ENCODE measurements at places on chromosomes 3 and 15. TPM values are rescaled to one million over a fixed set of nuclear protein-coding genes. Genes with fewer than 3 reads are reported as not detected.

DNA sequence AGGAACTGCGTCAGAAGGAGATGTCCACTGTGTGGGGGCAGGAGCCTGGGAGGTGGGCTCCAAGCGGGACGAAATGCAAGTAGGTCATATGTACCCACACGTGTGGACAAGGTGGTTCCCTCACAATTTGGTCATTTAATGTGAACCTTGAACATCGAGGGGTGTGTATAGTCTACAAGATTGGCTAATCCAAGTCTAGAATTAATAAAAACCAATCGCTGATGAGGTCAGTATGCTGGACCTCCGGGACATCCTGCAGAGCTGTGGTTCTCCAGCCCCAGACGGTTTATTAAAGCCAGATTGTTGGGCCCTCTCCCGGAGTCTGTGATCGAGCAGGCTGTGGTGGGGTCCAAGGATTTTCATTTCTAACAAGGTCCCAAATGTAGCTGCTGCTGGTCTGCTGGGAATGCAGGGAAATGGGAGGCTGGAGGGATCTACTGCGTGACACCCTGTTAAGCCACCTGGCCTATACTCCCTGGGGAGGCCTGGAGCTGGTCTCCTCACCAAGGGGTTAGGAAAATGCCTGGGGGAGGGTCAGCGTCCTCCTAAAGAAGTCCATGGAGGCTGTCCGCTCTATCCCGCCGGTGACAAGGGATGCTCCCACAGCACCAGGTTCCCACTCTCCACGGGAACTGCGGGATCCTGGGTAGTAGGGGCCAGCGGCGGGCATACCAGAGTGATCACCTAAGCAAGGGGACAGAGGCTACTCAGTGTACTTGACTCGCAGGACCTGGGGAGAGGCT, 25.1 kb downstream of the PCSK6 start:
- no peak for DNase-seq

DNA sequence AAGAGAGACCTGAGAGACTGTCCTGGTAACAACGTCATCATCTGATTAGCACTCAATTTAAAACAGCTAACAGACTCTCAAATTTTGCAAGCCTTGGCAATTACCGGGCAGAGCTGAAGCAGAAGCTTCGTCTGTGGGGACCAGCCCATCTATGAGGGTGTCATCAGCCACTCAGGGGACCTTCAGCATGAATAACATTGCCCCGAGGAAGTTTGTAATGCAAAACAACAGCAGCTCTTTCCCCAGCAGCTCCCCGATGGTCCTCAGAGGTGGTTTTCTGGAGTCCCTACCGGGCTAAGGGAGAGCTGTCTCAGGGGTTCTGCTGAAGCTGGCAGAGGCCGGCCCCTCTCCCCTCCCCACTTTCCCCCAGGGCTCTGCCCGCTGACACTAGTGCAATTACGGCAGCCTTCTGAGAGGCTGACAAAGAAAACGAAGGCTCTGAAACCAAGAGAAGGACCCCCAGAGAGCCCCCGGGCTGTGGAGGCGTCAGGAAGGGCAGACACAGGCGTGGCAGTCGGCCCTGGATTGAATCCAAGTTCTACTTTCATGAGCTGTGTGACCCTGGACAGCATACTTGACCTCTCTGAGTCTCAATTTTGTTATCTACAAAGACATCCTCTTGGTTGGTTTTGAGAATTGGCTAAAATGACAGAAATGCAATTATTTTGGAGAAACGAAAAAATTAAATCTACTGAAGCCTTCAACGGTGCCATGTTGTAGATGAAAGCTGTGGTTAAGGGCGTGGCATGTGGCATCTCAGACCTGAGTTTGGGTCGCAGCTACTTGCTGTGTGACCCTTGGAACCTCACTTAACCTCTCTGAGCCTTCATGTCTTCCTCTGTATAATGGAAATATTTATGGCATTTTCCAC, 102.1 kb upstream of the TLE3 start:
- DNase-seq: no peak

Gene ADGRG7
- not detected for total RNA-seq

GRCh38 chr15:93399121-93399520, 310.1 kb upstream of the RGMA start:
- DNase-seq: no peak

Gene CLEC3B
- not detected for total RNA-seq

DNA sequence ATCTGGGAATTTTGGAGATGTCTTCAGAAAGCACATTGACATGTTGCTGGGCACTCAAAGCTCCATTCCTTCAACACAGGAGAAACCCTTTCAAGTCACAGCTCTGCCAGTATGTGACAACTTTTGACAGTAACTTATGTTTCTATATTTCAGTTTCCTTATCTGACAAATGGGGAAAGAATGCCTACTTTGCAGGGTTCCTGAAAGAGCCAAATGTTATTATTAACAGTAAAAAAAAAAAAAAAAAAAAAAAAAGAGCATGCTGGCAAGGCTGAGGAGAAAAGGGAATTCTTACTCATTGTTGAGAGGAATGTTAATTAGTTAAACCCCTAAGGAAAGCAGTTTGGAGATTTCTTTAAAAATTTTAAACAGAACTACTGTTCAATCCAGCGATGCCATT, 272.5 kb upstream of the TGFBR2 start:
- no peak for DNase-seq

- DNase-seq: no peak
Measured at GRCh38 chr3:49873623-49874022, 3.9 kb upstream of the CAMKV start.

DNA sequence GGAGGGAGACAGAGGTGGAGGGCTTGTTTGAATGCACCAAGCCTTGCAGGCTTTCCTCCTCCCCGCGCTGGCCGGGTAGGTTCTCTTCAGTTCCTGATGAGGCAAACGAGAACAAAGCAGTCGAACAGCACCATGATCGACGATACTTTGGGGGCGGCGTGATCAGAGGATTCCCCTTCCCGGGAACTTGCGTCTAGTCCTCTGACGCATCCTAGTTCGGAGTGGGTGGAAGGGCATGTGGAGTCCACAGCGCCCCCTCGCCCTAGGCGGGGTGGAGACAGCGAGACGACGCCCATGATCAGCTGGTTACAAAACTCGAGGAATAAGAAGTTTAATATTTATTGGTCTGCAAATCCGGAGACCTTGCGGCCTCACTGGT, 452 bp upstream of the SV2B start:
- DNase-seq: no peak

Gene UBA3
- 79.6 TPM for total RNA-seq

Gene KCNMB3
- total RNA-seq: 0.43 TPM

Gene ALG3
- 35.5 TPM for total RNA-seq

- DNase-seq: peak; percentile 77
Measured at GRCh38 chr3:187740421-187741399, 4.6 kb downstream of the BCL6 start.

DNA sequence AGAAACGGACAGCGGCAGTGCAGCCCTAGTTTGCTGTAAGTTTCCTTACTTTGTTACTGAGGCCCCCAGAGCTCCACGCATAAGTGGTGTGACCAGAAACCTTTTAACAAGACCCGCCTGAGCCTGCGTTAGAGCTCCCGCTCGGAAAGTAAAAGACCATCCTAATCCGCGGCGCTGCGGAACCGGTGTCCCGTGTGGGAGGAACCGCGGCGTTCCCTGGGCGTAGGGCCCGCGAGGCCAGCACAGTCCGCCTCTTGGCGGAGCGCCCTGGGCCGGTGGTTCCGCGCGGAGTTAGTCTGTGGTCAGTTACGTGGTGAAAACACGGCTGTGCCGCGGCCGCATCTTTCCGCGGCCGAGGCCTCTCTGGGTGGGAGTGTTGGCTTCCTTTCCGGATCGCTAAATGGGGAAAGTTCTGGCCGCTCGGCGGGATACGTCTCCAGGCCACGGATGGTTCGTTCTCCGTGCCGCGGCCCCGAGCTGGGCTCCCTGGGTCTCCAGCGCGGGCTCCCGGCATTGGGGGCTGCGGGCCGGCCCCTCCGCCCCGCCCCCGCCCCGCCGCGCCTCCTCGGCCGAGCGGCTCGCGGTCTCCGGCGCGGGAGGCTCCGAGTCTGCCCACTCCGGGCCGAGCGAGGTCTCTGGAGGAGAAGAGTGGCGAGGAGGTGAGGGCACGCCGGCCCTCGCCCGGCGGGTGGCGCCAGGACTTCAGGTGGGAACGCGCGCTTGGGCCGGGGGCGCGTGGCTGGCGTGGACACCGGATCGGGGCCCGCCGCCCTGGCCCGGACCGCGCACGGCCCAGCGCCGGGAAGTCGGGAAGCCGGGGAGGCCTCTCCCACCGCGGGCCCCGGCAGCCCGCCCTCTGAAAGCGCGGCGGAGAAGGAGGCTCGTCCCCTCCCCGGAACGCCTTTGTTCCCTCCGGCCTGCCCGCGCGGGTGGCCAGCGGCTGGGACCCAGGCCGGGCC, 754 bp downstream of the B3GNT5 start:
- DNase-seq: peak; percentile 38

GRCh38 chr3:148951599-148952361, 39.6 kb upstream of the GYG1 start:
- no peak for DNase-seq

GRCh38 chr3:153577059-153577736, 415.2 kb downstream of the RAP2B start:
- no peak for DNase-seq

GRCh38 chr15:68504681-68505170, 72.8 kb upstream of the ITGA11 start:
- no peak for DNase-seq

DNA sequence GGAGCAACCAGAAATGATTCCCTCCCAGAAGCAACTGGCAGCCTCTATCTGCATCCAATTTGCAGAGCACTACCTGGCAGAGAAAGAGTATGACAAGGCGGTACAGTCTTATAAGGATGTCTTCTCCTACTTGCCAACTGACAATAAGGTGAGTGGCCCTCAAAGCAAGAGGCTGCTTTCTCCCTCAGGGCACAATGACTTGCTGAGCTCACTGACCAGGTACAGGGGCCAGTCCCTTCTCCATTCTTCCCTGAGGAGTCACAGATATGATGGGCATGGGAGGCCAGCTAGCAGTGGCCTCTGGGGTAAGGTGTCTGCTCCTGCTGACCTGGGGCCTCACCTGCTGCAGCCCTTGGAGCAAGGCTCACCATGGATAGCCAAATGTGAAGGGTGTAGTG, 20.3 kb downstream of the CSRNP1 start:
- no peak for DNase-seq

DNA sequence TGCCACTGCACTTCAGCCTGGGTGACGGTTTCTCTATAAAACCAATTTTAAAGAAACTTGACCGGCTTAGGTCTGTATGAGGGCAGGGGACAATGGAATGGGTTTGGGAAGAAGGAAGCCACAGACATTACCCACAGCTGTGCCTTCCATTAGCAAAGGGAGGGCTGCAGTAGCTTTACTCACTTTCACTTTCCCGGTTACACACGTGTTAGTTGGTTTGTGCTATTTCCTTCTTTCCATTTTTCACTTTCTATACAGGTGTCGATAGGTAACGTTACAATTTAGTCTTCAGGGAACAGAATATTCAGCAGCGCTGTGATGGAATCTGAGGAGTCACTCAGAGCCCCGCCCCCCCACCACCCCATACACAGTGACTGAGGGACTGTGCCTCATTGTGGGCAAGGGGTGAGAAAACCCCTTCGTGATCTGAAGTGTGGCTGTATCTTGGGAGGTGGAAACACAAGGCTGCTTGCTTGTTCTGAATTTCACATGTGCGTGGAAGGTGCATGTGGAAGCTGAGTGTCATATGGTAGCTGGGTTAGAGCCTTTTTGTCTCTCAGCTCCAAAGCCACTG, 44.8 kb upstream of the RPL32 start:
- no peak for DNase-seq

Gene C3orf22
- total RNA-seq: not detected

DNA sequence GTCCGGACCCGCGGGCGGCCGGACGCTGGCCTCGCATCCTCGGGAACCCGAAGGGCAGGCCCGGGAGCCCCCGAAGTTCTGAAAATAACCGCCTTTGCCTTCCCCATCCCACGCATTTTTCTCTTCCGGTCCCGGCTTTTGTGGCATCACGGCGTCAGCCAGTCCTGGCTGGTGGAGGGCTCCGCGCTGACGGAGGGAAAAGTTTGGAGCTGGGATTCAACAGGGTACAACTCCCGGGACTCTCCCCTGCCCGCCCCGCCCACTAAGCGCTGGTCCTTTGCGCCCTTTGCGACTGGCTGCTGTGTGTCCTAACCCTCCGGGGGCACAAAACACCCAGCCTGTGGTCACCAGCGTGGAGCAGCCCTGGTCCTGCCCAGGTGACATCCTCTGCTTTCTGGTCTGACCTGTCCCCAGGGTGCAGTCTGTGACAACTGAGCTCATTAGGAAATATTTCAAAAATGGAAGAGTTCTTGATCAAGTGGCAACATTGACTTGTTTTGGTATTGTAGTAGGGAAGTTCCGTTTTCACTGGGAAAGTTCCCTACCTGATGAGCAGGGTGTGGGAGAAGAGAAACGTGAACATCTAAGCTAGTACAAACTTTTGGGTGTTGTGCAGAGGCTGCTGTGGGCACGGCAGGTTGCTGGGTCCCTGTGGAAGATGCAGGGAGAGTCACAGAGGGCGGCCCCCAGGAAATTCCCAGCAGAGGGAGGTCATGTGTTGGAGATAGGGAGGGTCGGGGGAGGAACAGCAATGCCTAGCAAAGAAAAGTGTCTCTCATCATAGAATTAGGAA, 775 bp downstream of the ARNT2 start:
- peak; percentile 10 for DNase-seq

- no peak for DNase-seq
Measured at GRCh38 chr3:66149269-66149668, 71.5 kb upstream of the SLC25A26 start.

- no peak for DNase-seq
Measured at GRCh38 chr15:78800189-78800588, 11.1 kb downstream of the ADAMTS7 start.

GRCh38 chr15:44246521-44247268, 41.8 kb upstream of the GOLM2 start:
- no peak for DNase-seq

DNA sequence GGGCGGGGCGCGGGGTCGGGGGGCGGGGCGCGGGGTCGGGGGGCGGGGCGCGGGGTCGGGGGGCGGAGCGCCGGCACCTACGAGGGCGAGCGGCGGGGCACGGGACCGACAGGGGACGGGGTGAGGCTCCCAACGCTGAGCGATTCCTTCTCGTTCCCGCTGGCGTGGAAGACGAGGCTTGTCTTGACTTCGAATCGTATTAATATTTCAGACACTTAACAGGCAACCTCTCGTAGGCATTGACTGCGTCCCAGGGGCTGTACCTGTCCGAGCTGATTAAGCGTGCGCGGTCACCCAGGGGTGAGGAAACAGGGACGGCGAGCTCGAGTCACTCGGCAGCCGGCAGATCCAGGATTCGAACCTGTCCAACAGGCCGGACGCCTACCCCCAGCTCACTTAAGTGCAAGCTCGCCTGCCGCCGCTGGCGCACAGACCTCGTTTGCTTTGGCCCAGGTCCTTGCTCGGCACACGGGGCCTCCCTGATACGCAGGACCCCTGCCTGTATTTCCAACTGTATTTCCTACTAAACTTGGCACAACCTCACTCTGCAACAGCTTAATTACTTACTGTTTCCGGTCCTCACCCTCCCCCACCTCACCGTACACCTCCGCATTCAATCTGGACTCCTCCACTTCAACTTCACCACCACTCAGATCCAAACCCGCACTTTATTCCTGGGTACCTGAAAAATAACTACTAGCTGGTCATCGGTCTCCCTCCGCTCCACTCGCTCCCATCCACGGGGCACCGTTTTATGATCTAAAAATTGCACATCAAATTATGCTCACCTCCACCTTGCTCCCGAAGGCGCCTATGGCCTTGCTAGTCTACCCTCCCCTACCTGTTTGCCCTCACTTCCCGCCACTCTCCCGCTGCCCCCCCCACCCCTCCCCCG, 722 bp upstream of the ZXDC start:
- DNase-seq: no peak

Gene ADAMTS9
- total RNA-seq: not detected

- no peak for DNase-seq
Measured at GRCh38 chr3:99637016-99637367, 1.4 kb upstream of the COL8A1 start.

Gene ROBO2
- not detected for total RNA-seq
